ENCODE measurements at places on chromosomes 3 and 15. TPM values are rescaled to one million over a fixed set of nuclear protein-coding genes. Genes with fewer than 3 reads are reported as not detected.

DNA sequence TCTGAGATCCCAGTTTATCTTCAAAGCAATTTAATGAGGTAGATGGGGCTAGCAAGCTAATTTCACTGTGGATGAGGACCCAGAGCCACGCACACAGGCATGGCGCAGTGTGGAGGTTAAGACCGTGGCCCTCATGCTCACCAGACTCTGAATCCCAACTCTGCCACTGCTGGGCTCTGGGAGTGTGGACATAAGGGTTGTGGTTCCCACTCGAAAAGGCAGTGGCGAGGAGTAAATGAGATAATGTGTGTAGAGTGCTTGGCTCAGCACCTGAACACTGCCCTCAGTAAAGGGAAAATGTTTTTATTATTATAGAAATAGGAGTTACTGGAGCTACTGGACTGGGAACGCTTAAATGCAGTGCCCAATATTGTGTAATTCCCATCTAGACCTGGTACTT, 243.5 kb upstream of the TPM1 start:
- no peaks in the 10 kb centered on the region for H3K4me1 ChIP-seq
- H3K27me3 ChIP-seq: no peaks in the 10 kb centered on the region

DNA sequence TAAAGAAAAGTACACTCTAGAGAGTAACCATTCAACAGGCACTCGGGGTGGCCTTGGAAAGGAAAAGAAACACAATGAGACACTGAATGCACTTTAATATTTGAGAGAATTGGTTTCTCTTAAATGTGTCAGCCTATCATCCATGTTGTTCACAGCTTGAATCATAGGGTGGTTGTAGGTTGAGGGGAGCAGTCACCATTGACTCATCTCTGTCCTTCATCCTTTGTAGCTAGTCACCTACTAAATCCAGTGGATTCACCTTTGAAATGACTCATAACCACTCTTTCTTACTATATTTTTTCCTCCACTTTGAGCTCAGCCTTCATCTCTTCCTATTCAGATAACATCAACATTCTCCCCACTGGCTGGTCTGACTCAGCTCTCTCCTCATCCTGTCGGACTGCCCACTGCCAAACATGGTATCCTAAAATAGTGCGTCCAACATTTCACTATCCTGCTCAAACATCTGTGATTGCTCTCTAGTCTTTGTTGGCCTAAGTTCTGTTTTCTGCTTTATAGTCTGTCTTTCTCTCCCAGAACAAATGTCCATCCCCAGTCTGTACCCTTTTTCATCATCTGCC, 182.7 kb upstream of the GADL1 start:
- peak; percentile 85 for DNase-seq
- peak overlapping the region; percentile 4 for H3K27ac ChIP-seq
- peaks cover 18% of the 10 kb centered on the region for H3K4me1 ChIP-seq
- no peaks in the 10 kb centered on the region for H3K36me3 ChIP-seq

- no peaks in the 10 kb centered on the region for H3K27me3 ChIP-seq
- H3K4me3 ChIP-seq: no peak overlapping the region
- peaks cover 7% of the 10 kb centered on the region for H3K4me1 ChIP-seq
- H3K27ac ChIP-seq: no peak overlapping the region
- H3K36me3 ChIP-seq: no peaks in the 10 kb centered on the region
Observed at GRCh38 chr3:27939940-27940339, 217.8 kb upstream of the EOMES start.

GRCh38 chr3:15859507-15860013, 61.8 kb upstream of the ANKRD28 start:
- H3K27ac ChIP-seq: peak overlapping the region; percentile 93
- H3K4me1 ChIP-seq: peaks cover 21% of the 10 kb centered on the region
- DNase-seq: peak; percentile 92
- peaks cover 3% of the 10 kb centered on the region for H3K36me3 ChIP-seq

GRCh38 chr15:38316311-38316710, 63.7 kb downstream of the SPRED1 start:
- H3K27ac ChIP-seq: no peak overlapping the region
- no peaks in the 10 kb centered on the region for H3K27me3 ChIP-seq
- no peak overlapping the region for H3K4me3 ChIP-seq
- peaks cover 7% of the 10 kb centered on the region for H3K4me1 ChIP-seq
- peaks cover 20% of the 10 kb centered on the region for H3K36me3 ChIP-seq

DNA sequence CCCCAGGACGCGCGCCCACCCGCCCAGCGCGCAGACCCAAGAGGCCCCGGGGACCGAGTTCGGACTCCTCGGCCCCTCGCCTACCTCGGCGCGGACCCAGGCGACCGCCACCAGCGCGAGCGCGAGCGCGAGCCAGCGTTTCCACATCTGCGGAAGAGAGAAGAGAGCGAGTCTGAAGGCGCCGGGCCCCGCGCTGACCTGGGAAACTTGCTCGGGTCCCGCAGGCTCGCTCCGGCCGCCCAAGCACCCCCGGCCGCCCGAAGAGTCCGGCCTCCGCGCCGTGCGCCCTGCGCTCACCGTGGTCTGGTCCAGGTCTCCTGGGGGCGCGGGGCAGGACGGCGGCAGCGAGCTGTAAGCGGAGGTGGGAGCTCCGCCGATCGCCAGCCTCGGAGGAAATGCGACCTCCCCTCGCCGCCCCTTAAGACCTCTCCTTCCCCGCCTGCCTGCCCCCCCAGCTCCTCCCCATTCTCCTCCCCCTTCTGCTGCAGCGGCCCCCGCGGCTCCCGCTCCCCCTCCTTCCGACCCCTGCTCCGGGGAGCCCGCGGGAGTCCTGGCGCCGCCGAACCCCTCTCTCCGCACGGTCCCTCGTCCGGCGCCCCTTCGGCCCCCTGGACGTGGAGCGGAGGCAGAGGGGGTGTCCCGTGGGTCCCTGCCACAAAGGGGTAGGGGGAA, at the start of gene FSTL1:
TSS of gene FSTL1 (minus strand) at position 393 of the 672 bp plus-strand sequence. CDS start at position 147, 246 bp downstream.
- H3K36me3 ChIP-seq: no peaks in the 10 kb centered on the region
- peak; percentile 31 for DNase-seq
- H3K27me3 ChIP-seq: no peaks in the 10 kb centered on the region
- peaks cover 15% of the 10 kb centered on the region for H3K4me1 ChIP-seq
- peak within 1 kb of the TSS; percentile 90 for H3K27ac ChIP-seq

- no peak for DNase-seq
- no peak overlapping the region for H3K27ac ChIP-seq
Observed at GRCh38 chr3:11878837-11879236, 32.2 kb upstream of the TAMM41 start.

DNA sequence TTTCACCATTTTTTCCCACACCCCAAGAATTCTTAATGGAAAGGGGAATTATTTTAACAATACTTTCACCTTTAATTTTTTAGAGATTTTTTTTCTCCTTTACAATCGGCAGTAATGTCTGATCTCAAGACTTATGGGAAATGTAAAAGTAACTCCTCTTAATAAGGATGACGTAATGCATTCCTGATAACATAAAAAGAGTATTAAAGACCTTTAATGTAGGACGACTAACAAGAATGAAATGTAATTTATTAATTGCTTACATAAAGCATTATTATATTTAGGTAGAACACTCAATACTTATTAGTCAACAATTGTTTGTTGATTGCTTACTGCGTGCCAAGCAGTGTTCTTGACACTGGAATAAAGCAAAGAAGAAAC, 416.8 kb upstream of the NAALADL2 start:
- no peaks in the 10 kb centered on the region for H3K27me3 ChIP-seq
- H3K36me3 ChIP-seq: no peaks in the 10 kb centered on the region
- peaks cover 10% of the 10 kb centered on the region for H3K4me1 ChIP-seq

GRCh38 chr15:39432912-39433348, 147.9 kb upstream of the THBS1 start:
- no peak for DNase-seq
- no peaks in the 10 kb centered on the region for H3K27me3 ChIP-seq
- H3K27ac ChIP-seq: no peak overlapping the region
- H3K4me3 ChIP-seq: no peak overlapping the region
- H3K36me3 ChIP-seq: no peaks in the 10 kb centered on the region

GRCh38 chr3:186599142-186599784, 13.6 kb upstream of the AHSG start:
- H3K27me3 ChIP-seq: no peaks in the 10 kb centered on the region
- H3K36me3 ChIP-seq: no peaks in the 10 kb centered on the region
- H3K4me1 ChIP-seq: peaks cover 27% of the 10 kb centered on the region
- no peak for DNase-seq

GRCh38 chr15:52870015-52870414, 79.9 kb upstream of the ONECUT1 start:
- DNase-seq: peak; percentile 28
- no peak overlapping the region for H3K27ac ChIP-seq
- peaks cover 44% of the 10 kb centered on the region for H3K27me3 ChIP-seq
- H3K36me3 ChIP-seq: no peaks in the 10 kb centered on the region

- DNase-seq: no peak
- no peak overlapping the region for H3K4me3 ChIP-seq
- H3K27me3 ChIP-seq: no peaks in the 10 kb centered on the region
Observed at GRCh38 chr3:196177967-196178366, 33.2 kb downstream of the ZDHHC19 start.

- H3K27ac ChIP-seq: peak overlapping the region; percentile 8
- no peaks in the 10 kb centered on the region for H3K27me3 ChIP-seq
- H3K4me3 ChIP-seq: no peak overlapping the region
- no peak for DNase-seq
- peaks cover 4% of the 10 kb centered on the region for H3K36me3 ChIP-seq
- peaks cover 7% of the 10 kb centered on the region for H3K4me1 ChIP-seq
Observed at GRCh38 chr15:37046876-37047614, 53.3 kb downstream of the MEIS2 start.

DNA sequence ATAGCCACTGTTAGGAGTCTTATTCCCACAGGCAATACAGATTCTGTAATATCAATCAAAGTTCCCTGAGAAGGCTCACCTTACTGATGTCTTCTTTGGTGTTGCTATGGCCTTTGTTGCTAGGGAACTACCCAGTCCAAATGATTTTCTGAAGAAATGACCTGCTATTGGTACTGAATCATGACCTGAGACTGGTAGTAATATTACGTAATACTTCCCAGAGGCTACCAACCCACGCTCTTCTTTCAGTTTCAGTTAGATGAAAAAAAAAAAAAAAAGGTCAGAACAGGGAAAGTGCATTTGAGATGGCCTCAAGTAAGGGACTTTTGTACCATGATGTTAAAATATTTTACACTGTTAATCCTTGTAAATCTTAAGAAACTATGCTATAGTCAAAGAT, 1092.5 kb upstream of the EPHA6 start:
- no peaks in the 10 kb centered on the region for H3K36me3 ChIP-seq
- H3K4me3 ChIP-seq: no peak overlapping the region
- H3K4me1 ChIP-seq: no peaks in the 10 kb centered on the region
- H3K27ac ChIP-seq: no peak overlapping the region
- DNase-seq: peak; percentile 50

DNA sequence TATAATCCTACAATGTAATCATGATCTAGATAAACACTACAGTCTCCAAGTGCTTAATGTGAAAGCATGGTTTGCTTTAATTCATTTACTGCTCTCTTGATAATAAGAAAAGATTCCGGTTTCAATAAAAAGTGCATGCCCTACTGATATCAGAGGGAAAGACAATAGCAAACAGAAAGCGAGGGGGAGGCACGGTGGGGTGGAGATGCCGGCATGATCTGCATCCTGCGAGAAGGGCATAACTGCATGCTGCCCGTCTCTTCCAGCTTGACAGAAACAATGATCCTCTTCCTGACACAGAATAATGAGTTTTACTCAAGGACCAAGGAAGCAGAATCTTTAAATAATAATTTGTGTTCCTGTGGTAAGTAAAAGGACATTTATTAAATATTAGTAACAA, 51.7 kb downstream of the GOLIM4 start:
- DNase-seq: no peak
- H3K4me1 ChIP-seq: no peaks in the 10 kb centered on the region
- no peak overlapping the region for H3K4me3 ChIP-seq
- H3K27me3 ChIP-seq: no peaks in the 10 kb centered on the region
- H3K36me3 ChIP-seq: peaks cover 10% of the 10 kb centered on the region

GRCh38 chr3:63034101-63034500, 158.9 kb upstream of the CADPS start:
- H3K4me3 ChIP-seq: no peak overlapping the region
- no peaks in the 10 kb centered on the region for H3K36me3 ChIP-seq
- peaks cover 57% of the 10 kb centered on the region for H3K27me3 ChIP-seq

GRCh38 chr15:94387849-94388441, 156.6 kb downstream of the MCTP2 start:
- no peaks in the 10 kb centered on the region for H3K4me1 ChIP-seq
- H3K27ac ChIP-seq: peak overlapping the region; percentile 28
- H3K27me3 ChIP-seq: no peaks in the 10 kb centered on the region
- no peak overlapping the region for H3K4me3 ChIP-seq

DNA sequence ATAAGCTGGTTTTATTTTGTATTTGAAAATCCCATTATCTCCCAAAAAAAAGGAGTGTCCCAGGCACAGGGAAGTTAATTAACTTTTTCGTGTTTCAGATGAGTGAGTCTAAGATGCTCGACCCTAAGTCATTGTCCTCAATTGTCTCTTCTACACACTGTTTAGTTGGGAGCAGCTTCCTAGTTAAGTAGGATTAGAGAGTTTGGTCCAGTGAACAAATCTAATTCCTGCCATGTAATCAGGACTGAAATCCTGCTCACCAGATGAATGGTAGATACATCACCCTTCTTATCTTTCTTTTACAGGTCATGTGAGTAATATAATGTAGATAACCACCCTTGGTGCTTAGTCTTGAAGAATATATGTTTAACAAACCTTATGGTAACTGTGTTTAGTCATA, 228.9 kb upstream of the MANF start:
- no peak for DNase-seq
- H3K4me1 ChIP-seq: no peaks in the 10 kb centered on the region
- H3K4me3 ChIP-seq: no peak overlapping the region
- no peaks in the 10 kb centered on the region for H3K27me3 ChIP-seq

DNA sequence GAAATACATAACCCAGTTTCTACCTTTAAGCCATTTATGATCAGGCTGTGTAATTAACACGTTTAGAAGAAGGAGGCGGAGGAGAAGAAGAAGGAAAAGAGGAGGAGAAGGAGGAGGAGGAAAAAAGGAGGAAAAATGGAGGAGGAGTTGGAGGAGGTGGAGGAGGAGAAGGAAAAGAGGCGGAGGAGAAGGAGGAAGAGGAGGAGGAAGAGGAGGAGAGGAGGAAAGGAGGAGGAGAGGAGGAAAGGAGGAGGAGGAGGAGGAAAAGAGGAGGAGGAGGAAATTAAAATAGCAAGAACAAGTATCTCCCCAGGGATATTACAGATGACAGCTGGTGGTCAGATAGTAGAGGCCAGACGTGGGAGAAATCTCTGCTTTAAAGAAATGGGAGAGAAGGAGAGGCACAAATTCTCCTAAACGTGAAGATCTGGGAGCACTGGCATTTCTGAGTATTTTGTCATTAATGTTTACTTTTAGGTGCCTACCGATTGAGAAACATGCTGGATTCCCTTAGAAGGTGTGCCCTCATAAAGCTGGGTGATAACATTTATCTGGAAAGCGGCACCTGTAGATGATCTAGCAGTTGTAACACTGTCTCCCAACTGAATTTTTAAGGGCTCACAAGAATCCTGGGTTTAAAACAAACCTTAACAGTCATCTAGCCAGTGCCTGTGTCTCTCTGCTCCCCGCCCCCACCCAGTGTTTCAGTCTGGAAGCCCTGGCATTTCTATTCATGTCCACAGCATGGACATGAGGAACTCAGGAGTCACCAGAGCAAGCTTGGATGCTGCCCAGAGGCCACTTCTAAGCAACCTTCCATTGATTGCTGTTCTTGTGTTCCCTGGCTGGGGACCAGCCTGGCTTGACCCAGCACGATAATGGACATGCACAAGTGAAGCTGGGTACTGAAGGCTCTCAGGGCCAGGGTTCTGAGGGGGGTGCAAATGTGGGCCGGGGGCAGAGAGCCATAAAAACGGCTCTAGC, 75.2 kb downstream of the CHRNA7 start:
- H3K4me1 ChIP-seq: no peaks in the 10 kb centered on the region
- DNase-seq: no peak
- H3K27me3 ChIP-seq: peaks cover 55% of the 10 kb centered on the region
- no peaks in the 10 kb centered on the region for H3K36me3 ChIP-seq

Gene H1-8
- total RNA-seq: not detected

Gene FAM107A
- not detected for total RNA-seq

Gene TOP2B
- total RNA-seq: 77.8 TPM

Gene TRA2B
- total RNA-seq: 246 TPM

Gene SERPINI2
- not detected for total RNA-seq

Gene FANCD2
- 14.6 TPM for total RNA-seq

Gene GCSAM
- 0.29 TPM for total RNA-seq

Gene ITGA11
- total RNA-seq: not detected

Measured in MCF 10A (cell line).